ENCODE measurements at places on chromosomes 12 and 14. TPM values are rescaled to one million over a fixed set of nuclear protein-coding genes. Genes with fewer than 3 reads are reported as not detected.

GRCh38 chr12:79420146-79420618 is 270.6 kb downstream of the PAWR start:
- DNase-seq: no peak

- no peak for DNase-seq
Measured at GRCh38 chr12:47079981-47080724, 394 bp upstream of the AMIGO2 start.

The AMIGO2 gene
- polyA plus RNA-seq: 54.3 TPM

GRCh38 chr14:45426685-45427282 is 173.8 kb upstream of the MIS18BP1 start:
- DNase-seq: peak; percentile 40

The KLHL33 gene
- 0.50 TPM for polyA plus RNA-seq

- no peak for DNase-seq
Measured at GRCh38 chr14:28987516-28987915, 220.9 kb downstream of the FOXG1 start.

Data from right renal pelvis (tissue), 4 donors.